ENCODE measurements at places on chromosomes 13 and 19.

DNA sequence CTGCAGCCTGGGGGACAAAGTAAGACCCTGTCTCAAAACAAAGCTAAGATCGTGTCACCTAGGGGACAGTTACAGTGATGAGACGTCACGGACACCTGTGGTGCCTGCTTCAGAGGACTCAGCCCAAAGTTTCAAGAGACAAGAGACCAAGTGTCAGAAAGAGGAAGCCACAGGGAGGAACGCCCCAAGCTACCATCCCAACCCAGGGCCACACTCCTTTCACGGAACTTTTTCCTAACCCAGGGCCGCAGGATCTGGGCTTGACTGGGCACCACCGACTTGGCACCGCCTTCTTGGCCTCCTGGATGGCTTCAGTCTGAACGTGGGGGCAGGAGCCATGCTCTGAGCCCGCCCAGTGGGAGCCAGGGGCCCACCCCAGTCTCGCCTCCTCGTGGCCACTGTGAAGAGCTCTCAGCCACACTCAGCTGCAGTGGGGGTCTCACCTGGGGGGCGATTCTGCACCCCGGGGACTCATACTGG is 8.5 kb downstream of the MOB3A start:
- peaks cover 57% of the 10 kb centered on the region for H3K4me1 ChIP-seq
- peaks cover 52% of the 10 kb centered on the region for H3K36me3 ChIP-seq
- peak; percentile 81 for DNase-seq
- H3K27me3 ChIP-seq = peaks cover 2% of the 10 kb centered on the region
- peak overlapping the region; percentile 64 for H3K4me3 ChIP-seq

DNA sequence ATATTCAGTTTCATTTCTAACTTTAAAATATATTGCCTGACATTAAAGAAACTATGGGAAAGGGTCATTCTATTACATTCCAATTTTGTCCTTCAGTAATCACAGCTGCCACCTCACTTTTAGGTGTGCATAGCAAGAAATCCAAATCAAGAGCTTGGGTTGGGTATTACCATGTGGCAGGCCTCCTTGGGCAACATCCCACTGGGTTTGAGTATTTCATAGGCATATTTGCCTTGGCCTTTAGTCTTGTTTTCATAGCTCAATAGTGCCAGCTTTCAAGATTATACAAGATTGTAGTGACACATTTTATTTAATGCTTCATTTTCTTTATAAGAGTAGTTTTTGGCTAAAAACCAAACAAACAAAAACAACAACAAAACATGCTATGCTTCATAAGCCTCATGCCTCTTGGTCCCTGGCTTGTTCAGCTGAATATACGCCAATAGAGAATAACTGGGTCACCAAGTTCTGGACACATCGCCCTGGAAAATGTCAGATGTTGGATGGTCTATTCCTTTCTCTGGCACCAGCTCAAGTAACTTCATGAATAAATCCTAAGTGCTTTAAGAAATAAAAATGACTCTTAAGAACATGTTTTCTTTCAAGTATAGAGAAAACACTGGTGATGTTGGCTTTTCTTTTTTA is 167.4 kb upstream of the STARD13 start:
- H3K4me1 ChIP-seq = no peaks in the 10 kb centered on the region
- peaks cover 1% of the 10 kb centered on the region for H3K27me3 ChIP-seq
- H3K27ac ChIP-seq = no peak overlapping the region

GRCh38 chr19:45016388-45017314 is 15.4 kb downstream of the RELB start:
- H3K27ac ChIP-seq = peak overlapping the region; percentile 83
- H3K4me1 ChIP-seq = peaks cover 9% of the 10 kb centered on the region
- peaks cover 49% of the 10 kb centered on the region for H3K36me3 ChIP-seq

- no peak overlapping the region for H3K4me3 ChIP-seq
- no peak for DNase-seq
- no peaks in the 10 kb centered on the region for H3K27me3 ChIP-seq
- H3K36me3 ChIP-seq = no peaks in the 10 kb centered on the region
- no peaks in the 10 kb centered on the region for H3K4me1 ChIP-seq
These were observed 471.7 kb downstream of the EFNB2 start for GRCh38 chr13:106063591-106064313.

DNA sequence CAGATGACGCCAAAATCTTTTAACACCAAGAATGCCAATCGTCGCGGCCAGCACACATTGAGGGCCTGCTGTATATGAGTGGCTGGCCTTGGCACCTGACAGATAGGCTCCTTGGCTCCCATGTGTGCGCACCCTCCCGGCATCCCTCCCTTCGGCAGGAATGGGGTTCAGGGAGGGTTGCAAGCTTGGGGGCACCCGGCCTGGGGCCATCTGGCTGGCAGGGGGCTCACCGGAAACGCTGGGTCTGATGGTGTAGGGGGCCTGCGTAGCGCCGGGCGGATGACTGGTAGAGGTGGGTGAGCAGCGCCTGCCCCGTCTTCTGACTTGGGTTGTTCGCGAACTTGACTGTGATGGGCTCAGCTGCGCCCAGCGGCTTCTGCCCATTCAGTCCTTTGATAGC is 22.4 kb downstream of the PRKCSH start:
- peaks cover 3% of the 10 kb centered on the region for H3K27me3 ChIP-seq
- H3K36me3 ChIP-seq = no peaks in the 10 kb centered on the region
- peaks cover 2% of the 10 kb centered on the region for H3K4me1 ChIP-seq
- H3K4me3 ChIP-seq = no peak overlapping the region
- no peak for DNase-seq

DNA sequence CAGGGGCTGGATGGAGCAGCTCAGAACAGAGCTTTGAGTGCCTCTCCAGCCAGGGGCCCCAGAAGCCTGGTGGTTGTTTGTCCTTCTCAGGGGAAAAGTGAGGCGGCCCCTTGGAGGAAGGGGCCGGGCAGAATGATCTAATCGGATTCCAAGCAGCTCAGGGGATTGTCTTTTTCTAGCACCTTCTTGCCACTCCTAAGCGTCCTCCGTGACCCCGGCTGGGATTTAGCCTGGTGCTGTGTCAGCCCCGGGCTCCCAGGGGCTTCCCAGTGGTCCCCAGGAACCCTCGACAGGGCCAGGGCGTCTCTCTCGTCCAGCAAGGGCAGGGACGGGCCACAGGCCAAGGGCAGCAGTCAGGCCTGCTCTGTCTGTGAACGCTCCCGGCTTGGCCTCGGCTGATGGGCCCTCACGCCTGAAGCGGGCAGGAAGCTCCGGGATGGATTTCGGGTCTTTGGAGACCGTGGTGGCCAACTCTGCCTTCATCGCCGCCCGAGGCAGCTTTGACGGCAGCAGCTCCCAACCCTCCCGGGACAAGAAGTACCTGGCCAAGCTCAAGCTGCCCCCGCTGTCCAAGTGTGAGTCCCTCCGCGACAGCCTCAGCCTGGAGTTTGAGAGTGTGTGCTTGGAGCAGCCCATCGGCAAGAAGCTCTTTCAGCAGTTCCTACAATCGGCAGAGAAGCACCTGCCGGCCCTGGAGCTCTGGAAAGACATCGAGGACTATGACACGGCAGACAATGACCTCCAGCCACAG is at the start of gene GRK1:
Gene GRK1, plus strand, starts transcription at position 269 of the 751 bp plus-strand sequence. Its CDS starts 168 bp downstream, at position 437.
- peaks cover under 1% of the 10 kb centered on the region for H3K4me1 ChIP-seq
- peaks cover 1% of the 10 kb centered on the region for H3K27me3 ChIP-seq

DNA sequence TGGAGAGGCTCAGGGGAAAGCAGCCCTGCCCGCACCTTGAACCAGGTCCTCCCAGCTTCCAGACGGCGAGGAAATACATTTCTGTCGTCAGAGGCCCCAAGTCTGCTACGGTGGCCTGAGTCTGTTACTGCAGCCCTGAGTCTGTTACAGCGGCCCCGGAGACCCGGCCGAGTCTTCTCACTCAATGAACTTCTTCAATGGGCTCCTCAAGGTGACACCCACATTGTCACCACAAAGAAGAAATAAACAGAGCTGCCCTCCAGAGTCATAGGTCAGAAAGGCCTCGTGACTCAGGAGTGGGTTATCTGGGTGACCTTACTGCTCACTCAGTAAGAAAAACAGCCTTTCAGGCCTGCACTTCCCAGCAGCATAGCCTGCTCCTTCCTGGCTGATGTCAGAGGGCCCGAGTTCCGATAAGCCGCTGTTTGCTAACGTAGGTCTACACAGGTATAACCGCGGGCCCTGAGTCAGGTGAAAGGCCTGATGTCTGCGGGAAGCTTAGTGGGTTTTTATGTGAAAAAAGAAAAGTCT is 66.9 kb upstream of the TM9SF2 start:
- peak; percentile 90 for DNase-seq
- peak overlapping the region; percentile 94 for H3K27ac ChIP-seq
- H3K4me3 ChIP-seq = peak overlapping the region; percentile 65
- no peaks in the 10 kb centered on the region for H3K36me3 ChIP-seq

- DNase-seq = peak; percentile 87
- peak overlapping the region; percentile 88 for H3K27ac ChIP-seq
- H3K4me1 ChIP-seq = peaks cover 73% of the 10 kb centered on the region
- peaks cover 45% of the 10 kb centered on the region for H3K36me3 ChIP-seq
These were observed 595 bp upstream of the GPR183 start for GRCh38 chr13:99307648-99308339.

DNA sequence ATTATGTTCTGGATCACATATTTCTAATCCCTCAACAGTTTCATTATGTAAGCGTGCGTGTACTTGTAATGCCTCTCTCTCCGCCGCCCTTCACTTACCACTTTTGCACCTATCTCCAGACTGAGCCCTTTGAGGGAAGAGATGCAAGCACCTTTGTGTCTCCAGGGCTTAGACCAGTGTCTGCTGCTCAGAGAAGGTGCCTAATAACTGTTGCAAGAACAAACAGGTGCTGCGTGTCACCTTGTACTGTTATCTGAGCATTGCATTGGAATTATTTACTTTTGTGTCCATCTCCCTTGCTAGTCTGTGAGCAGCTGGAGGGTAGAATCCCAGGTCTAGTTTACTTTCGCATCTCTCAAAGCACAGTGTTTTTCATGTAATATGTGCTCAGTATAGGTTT is 156.2 kb downstream of the FLT1 start:
- H3K4me3 ChIP-seq = no peak overlapping the region
- H3K27ac ChIP-seq = no peak overlapping the region
- H3K27me3 ChIP-seq = peaks cover 8% of the 10 kb centered on the region
- peaks cover 7% of the 10 kb centered on the region for H3K4me1 ChIP-seq

DNA sequence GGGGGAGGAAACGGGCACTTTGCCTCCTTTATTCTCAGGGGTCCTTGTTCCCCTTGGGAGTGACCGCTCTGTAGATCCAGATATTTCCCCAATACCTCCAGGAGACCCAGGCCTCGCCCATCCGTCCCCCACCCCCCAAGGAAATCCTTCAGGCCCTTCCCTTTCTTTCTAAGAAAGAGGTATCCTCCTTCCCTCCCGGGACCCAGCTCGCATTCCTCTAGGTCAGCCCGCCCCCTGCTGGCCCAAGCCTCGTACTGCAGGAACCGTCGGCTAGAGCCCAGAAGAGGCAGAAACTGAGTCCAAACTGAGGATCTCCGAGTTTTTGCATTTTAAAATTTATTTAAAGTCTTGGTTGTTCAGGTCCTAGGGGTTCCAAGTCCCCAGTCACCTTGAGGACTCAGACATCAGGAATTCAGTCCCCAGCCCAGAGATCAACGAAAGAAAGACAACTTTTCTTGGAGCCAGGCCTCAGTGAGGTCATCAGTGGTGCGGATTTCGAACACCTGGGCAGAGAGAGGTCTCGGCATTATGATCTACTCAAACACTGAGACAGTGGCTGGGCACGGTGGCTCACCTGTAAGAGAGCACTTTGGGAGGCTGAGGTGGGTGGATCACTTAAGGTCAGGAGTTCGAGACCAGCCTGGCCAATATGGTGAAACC is 7.5 kb upstream of the LRFN1 start:
- H3K4me1 ChIP-seq = peaks cover 27% of the 10 kb centered on the region
- peaks cover 40% of the 10 kb centered on the region for H3K36me3 ChIP-seq
- H3K27ac ChIP-seq = peak overlapping the region; percentile 45
- peak; percentile 95 for DNase-seq
- H3K27me3 ChIP-seq = no peaks in the 10 kb centered on the region
- no peak overlapping the region for H3K4me3 ChIP-seq

DNA sequence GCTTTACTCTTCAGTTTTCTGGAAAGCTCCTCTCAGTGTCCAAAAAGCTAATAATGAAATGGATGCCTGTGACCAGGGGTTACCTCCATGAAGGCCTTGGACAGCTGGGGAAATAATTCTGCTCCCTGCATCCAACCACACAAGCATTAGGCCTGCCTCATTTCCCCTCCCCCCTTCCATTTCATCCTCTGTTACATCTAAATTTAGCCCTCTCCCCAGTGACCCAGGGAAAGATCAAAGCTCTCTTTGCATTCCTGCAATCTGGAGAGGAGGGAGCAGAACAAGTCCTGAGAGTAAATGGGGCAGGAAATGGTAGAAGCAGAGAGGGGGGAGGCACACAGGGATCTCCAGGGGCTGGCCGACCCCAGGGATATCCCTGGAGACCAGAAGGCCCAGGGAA is 452.7 kb downstream of the TSHZ3 start:
- DNase-seq = no peak
- H3K27ac ChIP-seq = no peak overlapping the region
- no peaks in the 10 kb centered on the region for H3K27me3 ChIP-seq
- H3K4me3 ChIP-seq = no peak overlapping the region
- no peaks in the 10 kb centered on the region for H3K4me1 ChIP-seq

- no peak overlapping the region for H3K4me3 ChIP-seq
- H3K27ac ChIP-seq = no peak overlapping the region
- DNase-seq = no peak
- H3K27me3 ChIP-seq = peaks cover 14% of the 10 kb centered on the region
These were observed 157.8 kb downstream of the NALCN start for GRCh38 chr13:101258509-101258908.

DNA sequence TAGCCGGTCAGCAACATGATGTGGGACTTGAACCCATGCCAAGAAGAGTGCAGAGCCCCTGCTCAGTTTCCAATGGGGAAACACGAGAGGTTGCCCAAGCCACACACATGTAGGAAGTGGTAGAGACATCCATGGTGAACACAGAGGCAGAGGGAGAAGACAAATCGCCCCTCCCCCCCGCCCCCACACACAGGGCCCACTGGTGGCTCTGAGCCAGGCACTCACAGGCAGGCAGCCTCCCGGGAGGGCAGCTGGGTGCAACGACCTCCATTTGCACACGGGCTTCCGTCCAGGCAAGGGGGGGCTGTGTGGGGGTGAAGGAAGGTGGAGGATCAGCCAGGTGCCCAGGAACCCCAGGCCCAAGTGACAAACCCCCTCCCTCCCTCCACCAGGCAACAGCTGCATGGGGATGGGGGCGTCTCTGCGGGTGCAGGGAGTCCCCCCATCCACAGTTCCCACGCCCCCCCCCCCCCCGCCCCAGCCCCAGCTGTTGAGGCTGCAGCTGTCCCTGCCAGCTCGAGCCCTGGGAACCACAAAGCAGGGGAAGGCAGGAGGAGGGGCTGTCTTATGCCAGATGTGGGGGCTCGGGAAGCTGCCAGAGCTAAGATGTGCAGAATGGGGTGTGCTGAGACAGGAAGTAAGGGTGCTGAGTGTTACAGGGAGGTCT is 3.4 kb downstream of the NOTCH3 start:
- DNase-seq = no peak
- H3K4me1 ChIP-seq = peaks cover 6% of the 10 kb centered on the region
- no peak overlapping the region for H3K4me3 ChIP-seq
- peaks cover 57% of the 10 kb centered on the region for H3K27me3 ChIP-seq

DNA sequence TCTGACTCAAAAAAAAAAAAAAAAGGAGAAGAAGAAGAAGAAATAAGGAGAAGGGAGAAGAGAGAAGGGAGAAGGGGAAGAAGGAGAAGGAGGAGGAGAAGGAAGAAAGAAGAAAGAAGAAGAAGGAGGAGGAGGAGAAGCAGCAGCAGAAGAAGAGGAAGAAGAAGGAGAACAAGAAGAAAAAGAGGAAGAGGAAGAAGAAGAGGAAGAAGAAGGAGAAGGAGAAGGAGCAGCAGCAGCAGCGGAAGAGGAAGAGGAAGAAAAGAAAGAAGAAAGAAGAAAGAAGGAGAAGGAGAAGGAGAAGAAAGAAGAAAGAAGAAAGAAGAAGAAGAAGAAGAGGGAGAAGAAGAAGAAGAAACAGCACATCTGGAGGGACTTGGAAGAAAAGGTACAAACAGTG is 4.1 kb upstream of the CNN1 start:
- peaks cover 8% of the 10 kb centered on the region for H3K4me1 ChIP-seq
- H3K4me3 ChIP-seq = no peak overlapping the region
- peaks cover 24% of the 10 kb centered on the region for H3K27me3 ChIP-seq
